Activated CD4-positive, alpha-beta T cell treated with anti-CD3 and anti-CD28 coated beads, Interleukin-2, amount 50 U/mL, for 48 hours (primary cell): ENCODE measurements at places on chromosomes 12 and 14.
A peak's percentile ranks its signal among the peaks of the same experiment; 100 is the strongest.

GRCh38 chr12:46677749-46678148 is 148.0 kb downstream of the SLC38A4 start:
- DNase-seq: no peak

DNA sequence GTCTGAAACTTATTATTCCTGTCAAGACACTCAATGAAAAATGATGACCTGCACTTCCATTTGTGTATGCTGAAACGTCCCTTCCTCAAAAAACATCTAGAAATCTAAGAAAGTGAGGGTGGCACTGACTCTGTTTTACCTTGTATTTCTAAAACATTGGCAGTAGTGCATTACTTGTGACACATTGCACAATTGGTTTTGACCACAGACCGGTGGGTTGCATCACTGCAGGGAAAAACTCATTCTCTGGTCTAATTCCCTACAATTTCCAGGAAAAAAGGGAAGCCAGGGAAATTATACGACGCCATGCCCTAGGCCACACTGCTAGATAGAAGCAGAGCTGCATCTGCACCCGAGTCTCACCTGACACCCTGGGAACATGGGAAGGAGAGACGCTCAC is 156.7 kb downstream of the NTF3 start:
- DNase-seq: no peak

GRCh38 chr14:76755610-76756370 is 5.5 kb upstream of the VASH1 start:
- DNase-seq: no peak

DNA sequence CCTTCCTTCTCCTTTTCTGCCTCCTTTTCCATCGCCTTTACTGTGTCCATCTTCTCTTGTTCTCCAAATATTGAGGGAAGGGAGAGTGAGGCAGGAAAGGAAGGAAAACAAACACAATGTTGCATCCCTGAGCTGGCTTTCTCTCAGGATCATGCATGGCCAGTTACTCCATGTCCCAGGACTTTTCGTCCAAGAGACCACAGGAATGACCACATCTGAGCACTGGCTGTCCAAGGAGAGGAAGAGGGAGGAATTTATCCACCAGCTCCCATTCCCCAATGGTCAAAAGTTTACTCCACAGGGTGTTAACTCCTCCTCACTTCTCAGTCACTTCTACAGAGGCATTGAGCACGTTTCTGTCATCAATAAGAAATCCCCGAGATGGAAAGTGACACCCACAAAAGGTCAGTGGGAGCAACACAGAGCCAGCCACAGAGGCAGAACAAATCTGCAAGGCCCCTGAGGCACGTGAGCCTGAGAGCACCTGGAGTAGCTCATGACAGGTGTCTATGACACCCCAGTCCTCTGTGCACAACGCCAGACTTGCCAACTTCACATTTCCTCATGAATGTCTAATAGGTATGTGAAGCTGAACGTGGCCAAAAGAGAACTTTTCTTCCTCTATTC is 177.3 kb upstream of the NUDT4 start:
- DNase-seq: no peak

DNA sequence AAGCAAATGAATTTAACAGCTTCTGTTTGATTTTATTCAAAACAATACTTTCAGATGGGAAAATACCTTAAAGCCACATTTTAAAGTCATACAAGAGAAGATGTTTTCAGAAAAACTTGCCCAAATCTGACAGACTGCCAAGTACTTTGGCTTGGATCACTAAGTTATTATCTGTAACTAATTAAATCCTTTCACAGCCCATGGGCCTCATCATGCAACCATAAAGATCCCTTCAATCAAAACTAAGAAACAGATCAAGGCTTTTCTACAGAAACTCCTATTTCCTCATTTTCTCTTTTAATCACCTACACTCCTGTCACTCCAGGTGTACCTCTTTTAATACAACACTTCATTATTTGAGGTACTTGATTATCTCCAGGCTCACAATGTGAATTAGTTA is 28.1 kb downstream of the BLTP3B start:
- no peak for DNase-seq

DNA sequence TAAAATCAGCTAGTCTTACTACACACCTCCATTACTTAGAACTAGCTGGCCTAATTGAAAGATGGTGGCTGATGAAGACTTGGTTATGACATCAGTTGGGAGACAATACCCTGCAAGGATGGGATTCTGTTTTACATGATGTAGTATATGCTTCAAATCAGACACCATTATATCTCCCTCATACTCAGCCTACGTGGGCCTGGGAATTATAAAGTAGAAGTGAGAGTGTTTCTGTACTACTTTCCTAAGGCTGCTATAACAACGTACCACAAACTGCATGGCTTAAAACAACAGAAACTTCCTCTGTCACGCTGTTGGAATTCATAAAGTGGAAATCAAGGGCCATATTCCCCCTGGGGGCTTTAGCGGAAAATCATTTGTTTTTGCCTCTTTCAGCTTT is 190.4 kb downstream of the PAH start:
- no peak for DNase-seq

GRCh38 chr12:115467531-115467930 is 783.6 kb upstream of the TBX3 start:
- no peak for DNase-seq

DNA sequence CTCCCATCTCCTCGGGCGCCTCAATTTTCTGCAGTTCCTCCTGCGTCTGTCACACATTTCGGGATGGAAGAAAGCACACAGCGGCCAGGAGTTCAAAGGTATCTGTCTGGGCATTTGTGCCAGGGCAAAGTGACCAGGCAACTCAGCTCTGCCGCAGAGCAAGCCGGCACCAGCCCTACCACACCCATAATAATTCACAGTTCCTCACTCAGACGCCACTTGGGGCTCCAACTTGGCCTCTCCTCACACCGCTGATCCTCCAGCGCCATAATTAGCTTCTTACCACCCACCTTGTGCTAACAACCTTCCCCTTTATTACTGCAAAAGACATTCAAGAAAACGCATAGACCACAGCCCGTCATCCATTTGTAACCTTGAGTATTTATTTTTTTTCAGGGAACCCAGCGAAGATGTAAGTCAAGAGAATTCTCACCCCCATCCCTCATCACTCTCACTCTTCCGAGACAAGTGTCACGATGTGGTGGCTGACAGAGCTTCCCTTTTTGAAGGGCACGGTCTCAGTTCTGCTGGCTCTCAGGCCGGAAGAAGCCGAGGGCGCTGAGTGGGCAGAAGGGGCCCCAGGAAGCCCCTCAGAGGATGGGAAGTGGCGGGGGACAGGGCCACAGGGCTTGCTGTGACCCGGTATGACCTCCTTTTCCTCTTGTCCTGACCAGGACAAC is 25.2 kb upstream of the NCOR2 start:
- DNase-seq: no peak

DNA sequence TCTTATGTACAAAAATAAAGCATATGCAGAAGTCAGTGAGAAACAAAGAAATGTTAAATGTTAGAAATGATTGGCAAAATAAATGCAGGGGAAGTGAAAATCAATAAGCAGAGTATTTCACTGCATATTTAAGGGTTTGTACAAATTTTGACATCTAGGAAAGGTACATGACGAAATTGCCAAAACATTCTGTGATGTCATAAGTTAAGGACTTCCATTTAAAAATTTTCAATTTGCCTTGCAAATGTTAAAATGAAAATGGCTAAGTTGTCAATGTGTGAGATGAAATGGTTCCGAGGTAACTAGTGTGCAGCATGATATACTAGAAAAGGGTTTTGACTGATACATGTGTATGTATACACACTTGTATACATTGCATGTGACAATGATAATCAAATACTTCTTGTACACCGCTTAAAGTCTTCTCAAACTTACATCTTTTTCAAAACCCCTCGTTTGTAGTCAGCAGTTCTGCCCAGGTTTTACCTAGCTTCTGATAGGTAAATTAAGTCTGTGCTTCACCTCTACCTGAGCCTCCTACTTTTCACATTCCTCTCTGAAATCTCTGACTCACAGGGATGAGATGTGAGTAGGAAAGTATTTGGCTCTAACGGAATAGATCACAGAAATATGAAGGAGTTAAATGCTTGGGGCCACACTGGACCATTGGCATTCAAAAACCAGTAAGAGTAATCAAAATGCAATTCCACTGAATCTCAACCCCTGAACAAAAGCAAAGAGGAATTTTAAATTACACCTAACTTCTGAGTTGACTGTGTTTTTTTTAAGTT is 442.4 kb upstream of the FOXG1 start:
- no peak for DNase-seq

GRCh38 chr12:127162902-127163301 is 1104.1 kb upstream of the TMEM132C start:
- peak; percentile 43 for DNase-seq

DNA sequence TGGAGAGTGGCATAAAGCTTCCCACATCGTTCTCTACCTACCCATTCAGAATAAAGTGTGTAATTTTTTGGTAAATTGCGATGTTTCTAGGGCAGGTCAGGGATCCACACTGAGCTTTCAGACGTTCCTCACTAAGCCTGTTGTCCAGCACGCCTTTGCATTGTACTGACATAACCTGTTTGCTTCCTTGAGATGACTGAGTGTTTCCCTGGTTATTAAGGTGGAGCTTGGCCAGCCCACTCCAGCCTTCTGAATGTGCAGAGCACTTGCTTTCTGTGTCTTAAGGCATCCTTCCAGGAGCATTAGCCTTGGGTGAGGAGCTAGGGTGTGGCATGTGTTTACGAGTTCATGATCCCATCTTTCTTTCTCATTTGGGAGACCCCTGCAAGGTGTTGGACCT is 96.4 kb downstream of the TMEM260 start:
- no peak for DNase-seq

DNA sequence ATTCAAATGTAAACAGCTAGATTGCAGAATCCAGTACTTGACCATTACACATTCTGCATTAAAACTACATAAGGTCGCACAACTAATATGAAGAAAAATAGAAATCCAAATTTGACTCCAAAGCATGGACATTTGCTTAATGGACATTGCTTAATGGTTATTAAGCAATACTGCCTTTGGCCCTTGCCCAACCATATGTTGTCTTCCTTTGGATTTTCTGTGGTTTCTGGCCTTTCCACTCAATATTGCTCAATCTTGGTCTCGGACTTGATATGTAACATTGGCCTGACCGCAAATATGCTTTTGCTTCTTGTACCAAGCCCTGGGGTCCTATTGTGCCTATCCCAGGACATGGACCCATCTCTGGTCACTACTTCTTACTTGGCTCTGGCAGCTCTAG is 67.2 kb downstream of the PTPRR start:
- DNase-seq: no peak

DNA sequence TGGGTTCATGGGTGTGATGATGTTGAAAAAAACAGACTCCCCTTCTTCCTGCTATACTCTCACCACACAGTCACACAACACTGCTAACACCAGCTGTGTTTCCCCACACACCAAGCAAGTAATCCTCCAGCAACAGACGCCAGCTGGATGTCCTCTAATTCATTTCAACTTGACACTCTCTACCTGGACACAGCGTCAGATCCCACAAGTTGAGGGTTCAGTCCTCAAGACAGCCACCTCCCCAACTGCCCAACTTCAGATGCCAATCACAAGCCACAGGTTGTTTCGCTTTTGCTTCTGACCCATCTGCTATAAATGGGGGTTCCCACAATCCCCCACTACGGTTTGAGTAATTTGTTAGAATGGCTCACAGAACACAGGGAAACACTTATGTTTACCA is 49.3 kb downstream of the TMEM30B start:
- no peak for DNase-seq

GRCh38 chr12:121774968-121775474 is 18.5 kb downstream of the RHOF start:
- DNase-seq: no peak

GRCh38 chr12:48219631-48220030 is 16.5 kb upstream of the OR10AD1 start:
- no peak for DNase-seq

DNA sequence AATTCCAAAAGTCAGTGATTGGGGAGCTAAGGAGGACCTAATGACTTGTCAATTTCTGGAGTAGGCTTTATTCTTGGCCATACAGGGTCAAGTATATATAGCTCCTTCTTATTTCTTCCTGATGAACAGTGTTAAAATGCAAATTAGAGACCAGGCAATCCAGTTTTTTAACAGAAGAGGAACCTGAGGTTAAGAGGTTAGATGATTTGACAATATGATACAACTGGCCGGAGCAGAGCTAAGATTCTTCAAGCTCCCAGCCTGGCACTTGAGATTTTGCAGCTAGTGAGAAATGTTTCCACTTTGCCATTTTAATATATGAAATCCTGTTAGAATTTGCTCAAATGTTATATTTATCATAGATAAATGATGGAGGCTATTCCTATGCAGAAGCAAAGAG is 204.0 kb downstream of the SSPN start:
- DNase-seq: no peak

- DNase-seq: no peak
Measured at GRCh38 chr12:1781772-1782171, 38.6 kb upstream of the LRTM2 start.

DNA sequence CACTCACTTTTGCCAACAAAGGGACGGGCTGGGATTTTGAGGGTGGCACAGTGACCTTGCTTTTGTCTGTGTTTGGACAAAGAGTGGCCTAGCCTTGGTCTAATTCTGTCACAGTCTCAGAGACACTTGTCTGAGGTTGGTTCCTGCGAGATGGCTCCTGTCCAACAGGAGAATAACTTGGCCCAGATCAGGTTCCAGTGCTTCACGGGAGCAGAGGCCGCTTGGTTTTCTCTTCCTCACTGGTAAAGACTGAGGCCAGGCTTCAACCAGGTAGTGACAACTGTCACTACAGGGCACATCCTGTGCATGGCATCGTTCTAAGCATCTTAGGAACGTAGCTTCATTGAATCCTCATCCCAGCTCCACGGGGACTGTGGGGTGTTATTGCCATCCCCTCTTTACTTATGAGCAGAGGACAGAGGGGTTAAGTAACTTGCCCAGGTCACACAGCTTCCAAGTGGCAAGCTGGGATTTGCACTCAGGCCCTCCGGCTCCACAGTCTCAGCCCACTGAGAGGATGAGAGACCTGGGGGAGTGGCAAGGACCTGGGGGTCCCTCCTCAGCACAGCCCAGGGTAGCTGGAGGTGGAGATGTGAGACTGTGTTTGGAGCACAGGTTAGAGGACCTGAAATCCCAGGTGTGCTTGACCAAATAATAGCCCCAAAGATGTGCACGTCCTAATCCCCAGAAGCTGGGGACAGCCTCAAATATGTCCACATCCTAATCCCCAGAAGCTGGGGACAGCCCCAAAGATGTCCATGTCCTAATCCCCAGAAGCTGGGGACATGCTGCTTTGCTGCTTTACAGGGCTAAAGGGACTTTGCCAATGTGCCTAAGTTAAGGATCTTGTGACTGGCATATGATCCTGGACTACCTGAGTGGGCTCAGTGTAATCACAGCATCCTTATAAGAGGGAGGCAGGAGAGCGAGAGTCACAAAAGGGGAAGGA is 179.2 kb upstream of the RTL1 start:
- DNase-seq: no peak

DNA sequence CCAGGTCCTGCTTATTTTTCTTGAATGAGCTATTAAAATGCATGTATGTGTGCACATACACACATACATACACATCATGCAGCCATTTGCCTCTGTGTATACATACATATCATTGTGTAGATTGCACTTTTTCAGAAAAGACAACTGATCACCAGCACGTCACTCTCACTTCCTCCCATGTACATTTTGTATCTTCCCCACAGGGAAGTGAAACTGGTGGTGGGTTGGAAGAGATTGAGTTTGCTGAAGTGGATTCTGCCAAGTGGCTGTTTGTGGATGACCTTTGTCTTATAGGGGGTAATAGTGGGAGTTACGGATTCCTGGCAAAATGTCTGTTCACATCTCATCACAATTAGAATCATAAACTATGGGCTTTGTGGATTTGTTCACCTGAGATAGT is 448.6 kb downstream of the RAD51B start:
- DNase-seq: no peak
